ENCODE measurements at places on chromosomes 1 and 21.

- DNase-seq: no peak
Observed at GRCh38 chr1:71916894-71917293, 365.4 kb downstream of the NEGR1 start.

DNA sequence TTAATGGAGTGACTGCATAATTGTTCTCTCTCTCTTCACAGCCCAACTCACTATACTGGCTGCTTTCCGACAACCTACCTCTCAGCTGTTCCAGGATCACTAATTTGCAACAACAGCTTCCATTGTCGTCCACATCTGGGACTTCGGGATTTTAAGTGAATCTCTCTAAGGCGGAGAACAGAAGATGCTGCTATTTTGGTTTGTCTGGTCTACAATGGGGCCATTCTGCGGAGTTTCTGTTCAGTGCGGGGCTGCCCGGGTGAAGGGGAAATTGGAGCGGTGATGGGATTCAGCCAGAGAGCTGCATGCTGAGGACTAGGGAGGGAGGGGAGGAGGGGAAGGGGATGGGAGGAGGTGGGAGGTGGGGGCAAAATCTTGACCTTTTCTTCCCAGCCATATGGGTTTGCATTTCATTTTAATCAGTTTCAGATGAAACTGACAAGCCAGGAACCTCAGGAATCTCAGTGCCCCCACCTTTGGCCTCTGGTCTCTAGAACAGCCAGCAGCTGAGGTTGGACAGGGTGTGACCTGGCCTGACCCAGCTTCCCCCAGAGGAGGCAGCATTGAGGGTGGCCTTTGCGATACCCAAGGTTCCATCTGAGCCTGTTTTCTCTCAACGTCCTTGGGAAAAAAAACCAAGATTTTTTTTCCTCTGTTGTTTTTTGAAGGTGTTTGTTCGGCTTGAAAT is 6.9 kb upstream of the SRP9 start:
- no peak for DNase-seq

GRCh38 chr21:42677339-42678321 is 24.2 kb downstream of the PDE9A start:
- no peak for DNase-seq

DNA sequence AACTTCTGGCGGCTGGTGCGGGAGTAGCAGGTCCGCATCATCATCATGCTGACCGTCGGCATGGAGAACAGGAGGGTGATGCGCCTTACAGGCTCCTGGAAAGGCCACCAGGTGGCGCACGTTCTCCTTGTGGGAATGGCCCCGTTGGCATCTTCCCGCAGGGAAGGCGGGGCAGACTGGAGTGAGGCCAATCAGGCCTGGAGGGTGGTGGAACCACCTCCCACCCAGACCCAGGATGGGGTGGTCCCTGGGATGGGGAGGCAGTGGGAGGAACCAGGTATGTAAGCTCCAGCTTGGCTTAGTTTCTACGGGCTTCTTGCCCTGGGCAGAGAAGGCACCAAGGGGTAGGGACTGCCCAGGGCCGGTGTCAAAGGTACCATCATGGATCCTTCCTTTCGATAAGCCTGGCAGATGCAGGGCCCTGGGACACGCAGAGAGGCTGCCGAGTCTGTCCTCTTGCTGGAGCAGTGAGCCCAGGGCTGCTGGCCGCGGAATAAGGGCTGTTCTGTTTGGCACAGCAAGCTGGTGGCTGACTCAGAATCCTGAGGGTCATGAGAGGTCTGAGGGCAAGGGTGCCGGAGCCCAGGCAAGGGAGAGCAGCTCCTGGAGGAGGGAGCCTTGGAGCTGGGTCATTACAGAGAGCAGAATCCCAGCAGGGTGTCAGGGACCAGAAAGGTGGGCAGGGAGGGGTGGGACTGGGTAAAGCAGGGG is 8.7 kb upstream of the LGR6 start:
- peak; percentile 45 for DNase-seq

GRCh38 chr1:198686069-198686728 is 47.4 kb downstream of the PTPRC start:
- no peak for DNase-seq

GRCh38 chr21:41521489-41522027 is 13.6 kb upstream of the TMPRSS2 start:
- DNase-seq: no peak

- DNase-seq: no peak
Observed at GRCh38 chr1:51324251-51325010, 5.9 kb downstream of the TTC39A start.

GRCh38 chr1:237411621-237412020 is 369.6 kb downstream of the RYR2 start:
- no peak for DNase-seq

- no peak for DNase-seq
Observed at GRCh38 chr21:44010429-44010828, 1.7 kb upstream of the TRAPPC10 start.

- no peak for DNase-seq
Observed at GRCh38 chr1:6129313-6129712, 50.8 kb downstream of the CHD5 start.
